ENCODE measurements at places on chromosomes 1 and 21.
A peak's percentile ranks its signal among the peaks of the same experiment; 100 is the strongest.

- DNase-seq = peak; percentile 59
Observed at GRCh38 chr21:45590726-45591618, 48.7 kb upstream of the SLC19A1 start.

DNA sequence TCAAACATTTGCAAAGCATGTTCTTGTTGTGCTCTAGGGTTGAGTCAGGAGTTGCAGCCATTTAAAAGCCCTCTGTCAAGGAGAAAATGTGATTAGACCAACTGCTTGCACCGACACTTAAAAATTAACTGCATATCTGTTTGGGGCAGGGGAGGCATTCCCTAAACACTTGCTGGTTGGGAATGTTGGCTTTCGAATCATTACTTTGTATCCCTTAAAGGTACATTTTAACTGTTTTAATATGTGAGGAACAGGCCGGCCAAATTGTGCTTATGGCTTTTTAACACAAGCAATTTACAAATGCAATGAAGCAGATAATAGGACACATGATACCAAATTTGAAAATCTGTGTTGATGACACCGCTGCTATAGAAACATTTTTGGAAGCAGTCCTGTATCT is 159.1 kb downstream of the LHX8 start:
- no peak for DNase-seq

- no peak for DNase-seq
Observed at GRCh38 chr1:97105531-97105930, 383.9 kb downstream of the PTBP2 start.

DNA sequence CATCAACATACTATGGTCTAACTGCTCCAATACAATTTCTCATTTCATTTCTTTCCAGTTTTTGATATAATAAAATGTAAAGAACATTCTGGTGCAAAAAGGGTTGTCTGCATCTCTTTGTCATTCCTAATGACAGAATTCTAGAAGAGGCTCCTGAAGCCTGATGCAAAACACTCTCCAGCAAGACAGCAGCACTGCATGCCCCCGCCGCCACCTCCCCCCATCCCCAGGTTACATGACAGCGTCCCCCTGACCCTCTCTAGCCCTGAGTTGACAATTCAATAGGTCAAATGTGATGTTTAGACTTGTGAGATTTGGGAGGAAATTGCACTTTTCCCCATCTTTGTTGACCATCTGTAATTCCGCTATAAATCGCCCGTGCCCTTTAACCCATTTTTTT is 64.6 kb upstream of the C1orf21 start:
- DNase-seq = no peak

GRCh38 chr1:215475796-215476481 is 91.2 kb upstream of the KCTD3 start:
- DNase-seq = no peak

GRCh38 chr1:232388363-232388762 is 241.6 kb downstream of the SIPA1L2 start:
- DNase-seq = no peak

DNA sequence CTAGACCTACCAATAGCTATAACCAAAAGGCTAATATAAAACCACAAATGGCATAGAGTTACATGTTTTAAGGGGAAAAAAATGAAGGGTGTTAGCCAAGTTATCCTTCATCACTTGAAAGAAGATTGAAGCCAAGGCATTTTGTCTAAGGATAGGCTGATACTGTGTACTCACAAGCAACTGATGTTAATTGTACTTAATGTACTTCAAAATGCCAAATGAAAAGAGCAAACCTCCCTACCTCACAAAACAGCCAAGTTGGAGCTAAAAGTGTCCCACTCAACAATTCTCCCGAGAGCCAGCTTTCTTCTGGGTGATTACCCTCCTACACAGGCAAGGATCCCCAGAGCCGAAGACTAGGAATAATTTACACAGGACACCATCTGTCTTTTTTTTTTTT is 4.4 kb upstream of the IGSF3 start:
- no peak for DNase-seq

DNA sequence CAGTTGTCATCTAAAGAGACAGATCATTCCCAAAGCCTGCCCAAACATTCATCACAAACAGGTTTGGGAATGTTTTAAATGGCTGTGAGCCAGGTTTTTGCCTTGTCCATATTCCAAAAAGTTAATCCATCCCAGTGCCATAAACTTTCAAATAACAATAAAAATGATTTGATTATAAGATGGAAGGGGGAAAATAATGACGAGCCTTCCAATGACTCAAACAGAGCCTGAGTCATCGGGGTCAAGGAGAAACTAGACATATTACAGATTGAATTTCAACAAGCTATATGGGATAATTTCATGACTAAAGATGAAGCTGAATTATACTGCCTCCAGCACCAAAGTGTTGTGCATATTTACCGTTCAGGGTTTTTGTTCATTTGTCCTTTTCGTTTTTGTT is 195.8 kb upstream of the PKN2 start:
- no peak for DNase-seq

- no peak for DNase-seq
Observed at GRCh38 chr1:18651713-18652112, 21.1 kb downstream of the PAX7 start.

GRCh38 chr1:71621785-71622184 is 541.0 kb upstream of the ZRANB2 start:
- no peak for DNase-seq

DNA sequence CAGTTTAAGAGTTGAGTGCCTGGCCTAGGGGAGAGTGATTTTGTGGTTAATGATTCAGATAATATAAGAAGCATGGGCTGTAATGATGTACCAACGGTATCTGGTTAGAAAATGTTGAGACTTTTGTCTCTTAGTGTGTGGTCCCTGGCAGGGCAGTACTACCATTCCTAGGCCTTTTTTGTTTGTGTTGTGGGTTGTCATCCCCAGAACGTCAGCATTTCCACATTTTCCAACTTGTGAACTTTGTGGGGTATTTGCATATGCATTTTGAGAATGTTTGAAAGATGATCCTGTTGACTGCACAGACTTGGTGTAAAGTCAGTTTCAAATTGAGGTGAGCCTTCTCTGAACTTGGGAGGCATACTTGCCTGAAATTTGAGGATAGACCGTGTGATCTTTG is 11.4 kb downstream of the NEK7 start:
- no peak for DNase-seq

- DNase-seq = no peak
Observed at GRCh38 chr1:109784551-109785252, 21.0 kb upstream of the EPS8L3 start.

- DNase-seq = no peak
Observed at GRCh38 chr1:235325139-235325538, 2.8 kb downstream of the ARID4B start.

DNA sequence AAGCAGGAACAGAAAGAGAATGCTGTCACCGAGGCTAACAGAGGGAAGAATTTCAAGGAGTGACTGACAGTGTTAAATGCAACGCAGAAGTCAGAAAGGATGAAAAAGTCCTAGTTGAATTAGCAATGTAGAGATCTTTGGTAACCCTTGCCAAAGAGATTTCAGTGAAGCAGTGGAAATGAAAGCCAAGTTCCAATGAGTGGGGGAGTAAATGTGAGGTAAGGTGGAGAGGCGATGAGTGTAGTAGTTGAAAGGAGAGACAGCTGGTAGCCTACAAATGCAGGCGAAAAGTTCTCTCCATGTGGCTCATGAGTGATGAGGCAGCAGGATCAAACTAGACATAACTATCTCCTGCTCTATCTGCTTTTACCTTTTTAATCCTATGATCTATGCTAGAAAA is 74.6 kb upstream of the IPO9 start:
- DNase-seq = no peak

- peak; percentile 37 for DNase-seq
Observed at GRCh38 chr1:6962996-6963911, 178.0 kb downstream of the CAMTA1 start.

- no peak for DNase-seq
Observed at GRCh38 chr1:90990779-90991178, 31.1 kb downstream of the ZNF644 start.

GRCh38 chr1:67846538-67846937 is 13.3 kb upstream of the GNG12 start:
- no peak for DNase-seq

- no peak for DNase-seq
Observed at GRCh38 chr21:31426235-31426797, 82.3 kb upstream of the TIAM1 start.

GRCh38 chr1:218397752-218398339 is 52.7 kb downstream of the TGFB2 start:
- DNase-seq = no peak

- DNase-seq = no peak
Observed at GRCh38 chr1:175749075-175749474, 5.7 kb upstream of the TNR start.

DNA sequence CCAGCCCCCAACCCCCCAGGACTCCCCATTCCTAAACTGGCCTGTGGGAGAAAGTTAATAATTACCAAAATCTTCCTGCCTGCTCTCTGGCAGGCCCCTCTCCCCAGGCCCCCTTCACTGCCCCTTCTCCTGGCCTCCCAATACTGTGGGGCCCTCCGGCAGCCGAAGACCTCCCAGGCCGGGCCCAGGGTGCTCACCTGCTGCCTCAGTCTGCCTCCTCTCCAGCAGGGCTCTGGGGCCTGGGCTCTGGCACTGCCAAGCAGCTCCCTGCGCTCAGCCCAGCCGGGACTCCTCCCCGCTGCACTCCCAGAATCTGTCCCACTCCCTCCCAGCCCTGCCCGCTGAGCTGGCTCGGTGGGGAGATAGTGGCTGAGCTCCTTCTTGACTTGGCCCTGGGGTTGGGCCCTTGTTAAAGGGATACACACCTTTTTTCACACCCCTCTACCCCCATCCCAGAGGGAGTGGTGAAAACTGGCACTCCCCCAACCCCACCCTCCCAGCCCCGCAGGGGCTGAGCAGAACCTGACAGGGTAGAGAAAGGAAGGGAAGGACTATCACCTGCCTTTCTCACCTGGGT is at the start of gene S100A16:
S100A16 (minus strand) TSS at position 383 of the 577 bp plus-strand sequence. CDS start 4,986 bp downstream, outside the sequence.
- no peak for DNase-seq

GRCh38 chr1:44721485-44722361 is 9.2 kb downstream of the RNU5D-1 start:
- peak; percentile 78 for DNase-seq

DNA sequence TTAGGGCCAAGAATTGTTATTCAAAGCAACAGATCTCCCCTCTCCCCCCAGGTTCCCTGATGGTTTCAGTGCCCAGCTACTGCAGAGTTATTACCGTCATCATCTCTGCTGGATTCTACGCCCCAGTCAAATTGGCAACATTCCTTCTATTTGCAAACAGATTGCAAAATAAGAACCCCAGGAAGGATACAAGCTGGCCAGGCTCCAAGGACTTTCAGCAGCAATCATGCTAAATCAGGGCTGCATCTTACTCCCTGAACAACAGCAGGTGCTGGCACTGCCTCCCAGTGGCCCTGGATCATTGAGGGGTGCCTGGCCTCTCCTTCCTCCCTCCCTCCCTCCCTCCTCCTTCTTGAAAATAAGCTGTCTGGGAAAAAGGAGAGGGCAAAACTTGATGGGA is 521.6 kb upstream of the BEND5 start:
- no peak for DNase-seq

GRCh38 chr21:26814386-26814785 is 30.8 kb downstream of the ADAMTS1 start:
- no peak for DNase-seq

GRCh38 chr1:25360596-25361581 is 22.8 kb downstream of the TMEM50A start:
- DNase-seq = no peak

DNA sequence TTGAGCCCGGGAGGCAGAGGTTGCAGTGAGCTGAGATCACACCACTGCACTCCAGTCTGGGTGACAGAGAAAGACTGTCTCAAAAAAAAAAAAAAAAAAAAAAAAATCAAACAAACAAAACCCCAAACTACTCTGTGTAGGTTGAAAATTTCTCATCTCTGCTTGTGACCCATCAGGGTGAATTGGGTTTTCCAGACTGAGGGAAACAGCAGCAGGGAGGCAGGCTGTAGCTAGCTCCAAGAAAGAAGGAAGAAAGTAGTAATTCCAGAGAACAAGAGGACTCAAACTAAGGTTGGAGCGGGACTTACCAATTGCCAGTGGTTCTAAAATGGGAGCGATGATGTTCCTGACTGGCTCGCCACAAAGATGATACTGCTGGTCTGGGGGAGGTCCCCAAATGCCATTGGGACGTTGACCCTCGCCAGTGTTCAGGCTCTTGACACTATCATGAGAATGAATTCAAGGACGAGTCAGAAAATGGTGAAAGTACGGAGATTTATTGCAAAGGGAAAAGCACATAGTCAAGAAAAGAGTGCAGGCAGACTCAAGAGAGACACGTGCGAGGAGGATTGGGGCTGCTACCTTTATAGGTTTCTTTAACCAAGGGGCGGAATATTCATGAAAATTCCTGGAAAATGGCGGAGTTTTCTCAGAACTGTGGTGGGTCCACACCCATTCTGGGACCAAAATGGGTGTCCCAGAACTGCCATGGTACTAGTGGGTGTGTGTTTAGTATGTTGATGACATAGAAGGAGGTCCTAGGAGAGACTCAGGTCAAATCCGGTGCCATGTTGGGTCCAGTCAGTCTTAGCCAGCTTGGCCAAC is 13.4 kb downstream of the AADACL4 start:
- DNase-seq = no peak

Measured in activated CD4-positive, alpha-beta T cell treated with anti-CD3 and anti-CD28 coated beads, Interleukin-2, amount 50 U/mL, for 4 hours (primary cell).